B cell (primary cell): ENCODE measurements at places on chromosomes 16 and 17. TPM values are rescaled to one million over a fixed set of nuclear protein-coding genes. Genes with fewer than 3 reads are reported as not detected.

DNA sequence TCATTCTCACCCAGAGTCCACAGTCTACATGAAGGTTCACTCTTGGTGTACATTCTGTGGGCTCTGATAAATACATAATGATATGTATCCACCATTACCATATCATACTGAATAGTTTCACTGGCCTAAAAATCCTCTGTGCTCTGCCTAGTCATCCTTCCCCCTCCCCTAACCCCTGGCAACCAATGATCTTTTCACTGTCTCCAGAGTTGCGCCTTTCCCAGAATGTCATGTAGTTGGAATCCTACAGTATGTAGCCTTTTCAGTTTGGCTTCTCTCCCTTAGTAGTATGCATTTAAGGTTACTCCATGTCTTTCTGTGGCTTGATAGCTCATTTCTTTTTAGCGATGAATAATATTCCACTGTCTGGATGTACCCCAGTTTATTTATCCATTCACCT, 101.3 kb downstream of the NOG start:
- H3K36me3 ChIP-seq, result no peaks in the 10 kb centered on the region
- H3K27ac ChIP-seq, result no peak overlapping the region
- no peak overlapping the region for H3K4me3 ChIP-seq
- no peaks in the 10 kb centered on the region for H3K4me1 ChIP-seq

DNA sequence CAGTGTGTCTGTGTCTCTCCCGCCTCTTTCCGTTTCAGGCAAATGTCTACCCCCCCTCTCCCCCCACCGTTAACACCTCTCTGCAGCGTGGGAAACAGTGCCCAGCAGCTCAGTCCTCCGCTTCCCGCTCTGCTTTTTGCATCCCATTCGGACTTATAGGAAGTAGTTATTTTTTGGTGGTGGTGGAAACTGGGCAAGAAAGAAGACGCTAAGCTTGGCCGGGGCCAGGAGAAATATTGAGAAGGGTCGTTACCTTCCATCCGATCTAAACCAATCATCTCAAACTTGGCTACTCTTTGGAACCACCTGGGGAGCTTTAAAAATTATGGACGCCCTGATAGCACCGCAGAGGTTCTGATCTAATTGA, 499 bp upstream of the HLF start:
- no peak overlapping the region for H3K27ac ChIP-seq
- no peak for DNase-seq

DNA sequence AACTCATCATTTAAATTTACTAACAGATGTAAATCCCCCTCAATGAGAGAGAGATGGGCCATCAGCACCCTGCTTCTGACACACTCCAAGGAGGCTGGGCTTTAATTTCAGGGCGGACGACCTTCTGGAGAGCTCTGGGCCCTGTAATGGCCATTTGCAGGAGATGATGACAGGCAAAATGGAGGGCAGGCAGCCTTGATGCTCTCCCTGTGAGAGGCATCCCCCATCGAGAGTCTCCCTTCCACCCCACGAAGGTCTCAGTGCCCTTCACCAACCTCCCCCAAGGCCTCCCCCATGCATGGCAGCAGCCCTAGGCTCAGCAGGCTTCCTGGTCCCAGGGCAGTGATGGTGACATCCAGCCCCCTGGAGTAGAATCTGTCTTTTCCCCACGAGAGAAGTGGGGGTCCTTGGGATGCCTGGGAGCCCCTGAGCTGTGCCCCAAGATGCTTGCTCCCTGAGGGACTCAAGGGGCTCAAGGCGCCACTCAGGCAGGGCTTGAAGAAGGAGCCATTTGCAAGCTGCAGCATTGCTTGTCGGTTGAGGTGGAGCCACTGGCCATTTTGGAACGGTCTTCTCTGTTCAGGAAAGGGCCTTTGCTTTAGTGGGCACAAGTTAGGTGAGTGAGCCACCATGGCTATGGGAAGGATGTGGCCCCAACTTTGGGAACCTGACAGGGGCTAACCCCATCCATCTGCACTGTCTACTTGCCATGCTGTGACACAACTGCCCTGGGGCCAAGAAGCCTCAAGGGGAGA, 82.6 kb downstream of the C16orf78 start:
- no peaks in the 10 kb centered on the region for H3K27me3 ChIP-seq
- no peaks in the 10 kb centered on the region for H3K36me3 ChIP-seq
- no peak overlapping the region for H3K27ac ChIP-seq
- no peaks in the 10 kb centered on the region for H3K4me1 ChIP-seq

- no peaks in the 10 kb centered on the region for H3K27me3 ChIP-seq
- no peak overlapping the region for H3K27ac ChIP-seq
- H3K36me3 ChIP-seq, result no peaks in the 10 kb centered on the region
- no peak for DNase-seq
- no peak overlapping the region for H3K4me3 ChIP-seq
- no peaks in the 10 kb centered on the region for H3K4me1 ChIP-seq
Observed at GRCh38 chr17:80461528-80462160, 14.8 kb downstream of the NPTX1 start.

GRCh38 chr17:58487589-58488427, at the start of gene HSF5:
TSS of gene HSF5 (minus strand) at chr17:58488408. CDS start at chr17:58488274, 134 bp downstream.
- H3K4me3 ChIP-seq, result peak within 1 kb of the TSS; percentile 60
- peak; percentile 92 for DNase-seq
- H3K36me3 ChIP-seq, result peaks cover 26% of the 10 kb centered on the region
- H3K4me1 ChIP-seq, result peaks cover 6% of the 10 kb centered on the region

DNA sequence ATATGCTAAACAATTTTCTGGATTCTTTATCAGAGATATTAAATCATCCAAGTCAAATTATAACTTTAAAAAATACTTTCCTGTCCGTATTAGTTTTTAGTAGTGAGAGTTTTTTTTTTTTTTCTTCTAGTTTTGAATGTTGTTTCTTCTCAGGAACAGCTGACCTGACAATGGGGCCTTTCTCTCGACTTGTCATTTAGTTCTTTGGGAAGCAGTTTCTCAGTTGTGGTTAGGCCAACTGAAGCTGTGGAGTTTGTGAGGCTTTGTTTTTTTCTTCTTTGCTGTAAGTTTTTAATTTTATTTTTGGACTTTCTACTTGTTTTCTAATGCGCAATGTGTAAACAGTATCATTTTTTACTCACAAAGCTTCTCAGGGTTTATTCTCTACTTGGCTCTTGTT, 140.8 kb downstream of the FTO start:
- H3K27ac ChIP-seq, result no peak overlapping the region
- H3K4me3 ChIP-seq, result no peak overlapping the region
- no peaks in the 10 kb centered on the region for H3K27me3 ChIP-seq

DNA sequence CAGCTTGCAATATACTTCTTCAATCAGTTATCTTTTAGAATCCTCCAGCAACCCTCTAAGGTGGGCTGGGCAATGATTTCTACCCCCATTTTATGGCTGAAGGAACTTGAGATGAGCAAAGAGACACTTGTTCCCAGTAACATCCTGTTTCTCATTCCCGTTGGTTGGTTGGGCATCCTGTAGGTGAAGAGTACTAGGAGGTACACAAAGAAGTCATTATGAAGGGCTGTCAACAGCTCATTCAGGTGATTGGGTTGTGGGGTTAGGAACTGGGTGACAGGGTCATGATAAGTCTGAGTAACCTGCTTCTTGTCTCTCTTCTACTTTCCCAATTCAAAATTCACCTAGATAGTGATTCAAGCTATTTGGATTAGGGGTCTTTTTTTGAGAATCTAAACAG, 76.5 kb downstream of the MMD start:
- H3K27me3 ChIP-seq, result peaks cover 3% of the 10 kb centered on the region
- H3K27ac ChIP-seq, result no peak overlapping the region
- no peaks in the 10 kb centered on the region for H3K36me3 ChIP-seq

GRCh38 chr16:27822996-27823395, 240.5 kb downstream of the GSG1L start:
- H3K27me3 ChIP-seq, result no peaks in the 10 kb centered on the region
- H3K36me3 ChIP-seq, result no peaks in the 10 kb centered on the region
- no peak overlapping the region for H3K27ac ChIP-seq
- H3K4me3 ChIP-seq, result no peak overlapping the region
- no peaks in the 10 kb centered on the region for H3K4me1 ChIP-seq

DNA sequence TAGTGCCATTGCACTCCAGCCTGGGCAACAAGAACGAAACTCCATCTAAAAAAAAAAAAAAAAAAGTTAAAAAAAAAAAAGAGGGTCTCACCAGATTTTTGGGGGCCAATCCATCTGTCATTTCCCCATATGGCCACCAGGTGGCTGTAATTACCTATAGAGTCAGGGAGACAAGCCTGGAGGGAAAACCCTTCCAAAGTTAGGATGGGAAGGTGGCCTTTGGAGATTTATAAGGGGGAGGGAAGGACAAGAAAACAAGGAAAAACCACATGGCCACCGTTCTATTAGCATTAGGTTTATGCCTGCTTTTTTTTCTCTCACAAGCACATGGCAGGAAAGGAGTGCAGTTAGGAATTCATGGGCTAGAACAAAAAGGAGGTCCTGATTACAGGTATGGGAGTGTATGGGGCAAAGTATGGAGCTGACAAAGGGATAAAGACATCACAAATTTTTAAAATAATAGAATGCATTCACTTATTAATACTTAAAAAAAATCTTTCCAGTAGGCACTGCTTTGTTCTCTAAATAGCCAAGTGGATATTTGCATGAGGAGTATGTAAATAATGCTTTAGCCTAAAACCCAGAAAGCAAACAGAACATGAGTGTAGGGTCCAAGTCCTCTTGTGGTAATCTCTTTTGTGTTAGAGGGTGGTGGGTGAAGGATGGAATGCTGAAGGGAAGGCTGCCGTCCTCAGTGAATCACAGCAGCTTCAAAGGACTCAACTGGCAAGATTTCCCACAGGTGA, 5.1 kb downstream of the CYB5D1 start:
- peaks cover 18% of the 10 kb centered on the region for H3K4me1 ChIP-seq
- no peaks in the 10 kb centered on the region for H3K27me3 ChIP-seq
- H3K4me3 ChIP-seq, result no peak overlapping the region

DNA sequence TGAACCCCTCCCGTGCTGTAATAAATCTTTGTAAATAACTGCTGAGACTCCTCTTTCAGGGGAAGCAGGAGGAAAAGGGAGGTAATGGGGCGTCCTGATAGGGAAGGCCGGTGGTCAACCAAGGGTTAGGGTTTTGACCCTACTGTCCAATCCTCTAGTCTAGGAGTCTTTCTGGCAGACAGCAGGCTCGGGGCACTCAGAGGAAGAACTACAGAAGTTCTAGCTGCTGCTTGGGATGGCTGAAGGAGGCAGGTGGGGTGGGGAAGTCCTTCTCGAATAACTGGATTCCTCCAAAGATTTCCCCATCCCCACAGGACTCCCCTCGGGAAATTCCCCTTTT, 387 bp upstream of the STARD3 start:
- H3K4me1 ChIP-seq, result peaks cover 47% of the 10 kb centered on the region
- peak overlapping the region; percentile 90 for H3K27ac ChIP-seq
- no peak for DNase-seq
- peak overlapping the region; percentile 76 for H3K4me3 ChIP-seq
- H3K27me3 ChIP-seq, result no peaks in the 10 kb centered on the region
- no peaks in the 10 kb centered on the region for H3K36me3 ChIP-seq

- H3K36me3 ChIP-seq, result peaks cover 1% of the 10 kb centered on the region
- H3K4me3 ChIP-seq, result no peak overlapping the region
- no peaks in the 10 kb centered on the region for H3K4me1 ChIP-seq
Observed at GRCh38 chr17:31256936-31257335, 40.1 kb downstream of the OMG start.

Gene LDHD
- total RNA-seq, result not detected in 2 replicates

Gene CTRB2
- total RNA-seq, result not detected in 2 replicates

Gene TRAF4
- 226 and 235 TPM in 2 replicates for total RNA-seq

Gene UTS2R
- not detected in 2 replicates for total RNA-seq

Gene STH
- not detected in 2 replicates for total RNA-seq

Gene CDH13
- total RNA-seq, result not detected in 2 replicates

Gene DHX40
- total RNA-seq, result 28.7 and 30.4 TPM in 2 replicates

Gene CDRT4
- total RNA-seq, result 10.5 and 11.6 TPM in 2 replicates

Gene CNP
- total RNA-seq, result 45.2 and 59.0 TPM in 2 replicates
